T-helper 22 cell (primary cell): ENCODE measurements at places on chromosomes 13 and 19.

- DNase-seq = no peak
These were observed 11.4 kb upstream of the PEPD start for GRCh38 chr19:33532859-33533460.

DNA sequence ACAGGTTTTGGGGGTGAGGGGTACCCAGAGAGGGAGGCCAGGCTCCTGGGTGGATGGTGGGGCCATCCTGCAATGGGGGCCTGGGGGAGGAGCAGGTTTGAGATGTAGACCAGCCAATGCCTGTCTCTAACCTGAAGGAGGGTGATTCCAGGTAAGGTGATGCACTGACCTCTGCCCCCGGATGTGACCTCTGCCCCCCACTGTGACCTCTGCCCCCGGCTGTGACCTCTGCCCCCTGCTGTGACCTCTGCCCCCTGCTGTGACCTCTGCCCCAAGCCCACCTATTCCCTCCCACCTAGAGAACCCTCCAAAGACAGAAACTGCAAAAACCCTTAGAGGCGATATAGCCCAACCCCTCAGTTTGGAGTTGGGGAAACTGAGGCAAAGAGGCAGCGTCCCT is 10.3 kb upstream of the SPACA4 start:
- no peak for DNase-seq

- DNase-seq = no peak
These were observed 403.5 kb upstream of the MIR17HG start for GRCh38 chr13:90943946-90944345.

DNA sequence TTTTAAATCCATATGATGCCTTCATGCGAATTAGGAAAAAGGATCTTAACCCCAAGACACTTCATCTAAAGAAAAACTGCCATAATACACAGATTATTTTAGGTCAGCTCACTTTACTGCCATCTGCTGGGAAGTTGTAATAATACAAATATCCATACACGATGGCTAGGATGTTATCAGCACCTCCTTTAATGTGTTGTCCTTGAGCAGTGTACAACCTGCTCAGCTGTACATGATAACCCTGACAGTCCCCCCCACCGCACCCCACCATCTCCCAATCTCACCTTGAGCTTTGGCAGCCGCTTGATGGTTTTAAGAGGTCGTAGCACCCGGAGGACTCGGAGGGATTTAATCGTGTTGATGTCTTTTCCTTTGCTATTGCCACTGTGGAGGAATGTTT is 112.2 kb downstream of the IER2 start:
- no peak for DNase-seq

DNA sequence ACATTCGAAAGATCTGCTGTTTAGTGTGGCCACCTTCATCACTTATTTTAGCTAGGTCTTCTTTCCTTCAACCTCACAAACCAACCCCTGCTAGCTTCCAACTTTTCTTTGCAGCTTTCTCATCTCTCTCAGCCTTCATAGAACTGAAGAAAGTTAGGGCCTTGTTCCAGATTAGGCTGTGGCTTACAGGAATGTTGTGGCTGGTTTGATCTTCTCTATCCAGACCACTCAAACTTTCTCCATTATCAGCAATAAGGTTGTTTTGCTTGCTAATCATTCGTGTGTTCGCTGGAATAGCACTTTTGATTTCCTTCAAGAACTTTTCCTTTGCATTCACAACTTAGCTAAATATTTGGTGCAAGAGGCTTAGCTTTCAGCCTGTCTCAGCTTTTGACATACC is 44.7 kb downstream of the CARS2 start:
- DNase-seq = no peak

- no peak for DNase-seq
These were observed 4.6 kb downstream of the WDR62 start for GRCh38 chr19:36059180-36059910.

DNA sequence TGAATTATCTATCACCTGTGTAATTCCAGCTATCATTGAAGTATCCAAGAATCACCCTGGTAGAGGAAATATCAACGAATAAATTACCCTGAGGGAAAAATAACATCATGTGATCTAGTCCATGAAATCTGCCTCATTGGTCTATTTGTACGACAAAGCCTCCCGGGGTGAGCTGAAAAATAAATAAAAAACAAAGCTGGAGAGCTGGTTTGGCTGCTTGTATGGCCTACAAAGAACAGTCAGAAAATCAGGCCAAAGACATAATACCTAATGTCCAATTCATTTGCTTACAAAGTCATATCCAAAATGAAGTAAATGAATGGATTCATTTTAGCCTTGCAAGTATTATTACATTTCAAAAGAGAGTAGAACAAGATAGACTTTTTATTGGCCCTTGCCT is 449.9 kb downstream of the KLF12 start:
- no peak for DNase-seq

GRCh38 chr19:5714816-5715215 is 5.1 kb downstream of the LONP1 start:
- no peak for DNase-seq

- no peak for DNase-seq
These were observed 917.6 kb downstream of the PCDH9 start for GRCh38 chr13:66312312-66313087.

DNA sequence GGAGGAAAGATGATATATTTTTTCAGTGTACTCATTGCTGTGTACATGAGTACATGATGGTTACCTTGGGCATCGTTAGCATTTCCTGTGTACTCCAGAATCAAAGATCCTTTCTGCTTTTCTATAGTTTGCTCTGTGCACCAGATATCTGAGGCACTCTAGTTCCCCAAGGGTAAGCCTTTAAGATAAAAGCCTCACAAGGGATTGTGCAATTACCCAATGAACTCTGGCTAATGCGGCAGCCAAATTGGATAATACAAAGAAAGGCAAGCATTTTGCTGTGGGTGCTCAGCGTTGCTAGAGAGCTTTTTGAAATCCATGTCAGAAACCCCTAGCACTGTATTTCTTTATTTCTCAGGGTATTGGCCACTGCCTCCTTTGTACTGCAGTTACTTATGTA is 2.9 kb downstream of the CYSLTR2 start:
- no peak for DNase-seq

DNA sequence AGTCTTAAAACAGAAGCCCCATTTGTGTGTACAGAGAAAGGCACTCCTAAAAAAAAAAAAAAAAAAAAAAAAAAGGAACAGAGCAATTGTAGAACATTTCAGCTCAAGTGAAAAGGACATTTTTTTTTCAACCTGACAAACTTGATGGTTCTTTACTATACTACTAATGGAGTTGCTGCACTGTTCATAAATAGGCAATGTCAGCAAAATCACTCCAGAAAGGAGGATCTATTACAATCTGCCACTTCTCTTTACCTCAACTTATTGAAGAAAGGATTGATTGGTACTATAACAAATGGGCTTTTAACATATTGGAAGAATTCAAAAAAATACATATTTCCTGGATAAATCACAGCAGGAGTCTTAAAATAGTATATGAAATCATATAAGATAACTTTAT is 1517.7 kb downstream of the SLITRK1 start:
- no peak for DNase-seq

DNA sequence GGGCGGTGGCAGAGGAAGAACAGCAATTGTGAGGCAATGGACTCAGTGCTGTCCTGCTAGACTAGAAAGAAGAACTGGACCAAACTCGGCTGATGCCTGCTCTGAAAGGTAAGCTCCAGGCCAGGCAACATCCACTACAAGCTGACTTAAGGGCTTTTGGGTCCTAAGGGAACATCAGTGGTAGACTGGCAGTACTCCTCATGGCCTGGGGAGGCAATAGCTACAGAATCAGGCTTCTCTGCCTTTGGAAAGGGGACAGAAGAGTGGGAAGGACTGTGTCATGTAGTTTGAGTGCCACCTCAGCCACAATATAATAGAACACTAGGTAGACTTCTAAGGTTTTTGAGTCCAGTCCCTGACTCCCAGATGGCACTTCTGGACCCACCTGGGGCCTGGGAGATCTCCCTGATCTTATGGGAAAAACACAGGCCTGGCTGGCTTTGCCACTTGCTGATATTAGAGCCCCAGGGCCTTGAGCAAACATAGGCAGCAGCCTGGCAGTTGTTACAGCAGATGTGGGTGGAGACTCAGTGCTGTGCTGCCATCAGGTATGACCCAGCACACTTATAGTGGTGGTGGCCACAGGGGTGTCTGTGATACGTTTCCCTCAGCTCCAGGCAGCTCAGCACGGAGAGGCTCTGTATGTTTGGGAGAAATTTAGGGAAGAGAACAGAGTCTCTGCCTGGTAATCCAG is 9.2 kb upstream of the CLC start:
- no peak for DNase-seq

DNA sequence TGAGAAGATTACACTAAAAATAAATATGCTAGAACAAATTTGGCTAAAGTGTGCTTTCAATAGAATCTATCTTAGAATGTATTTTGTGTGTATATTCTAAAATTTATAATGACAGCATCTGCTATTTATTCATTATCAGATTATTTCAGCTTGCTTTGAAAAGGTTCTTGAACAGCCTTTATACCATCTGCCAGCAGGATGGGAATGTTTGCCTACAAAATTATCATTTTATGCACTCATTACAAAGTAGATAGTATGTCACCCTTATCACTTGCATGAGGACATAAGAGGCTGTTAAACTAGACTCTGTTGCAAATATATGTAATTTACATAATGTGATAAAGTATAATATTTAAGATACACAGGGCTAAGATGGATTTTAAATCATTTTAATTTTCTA is 1286.9 kb upstream of the PCDH20 start:
- no peak for DNase-seq

DNA sequence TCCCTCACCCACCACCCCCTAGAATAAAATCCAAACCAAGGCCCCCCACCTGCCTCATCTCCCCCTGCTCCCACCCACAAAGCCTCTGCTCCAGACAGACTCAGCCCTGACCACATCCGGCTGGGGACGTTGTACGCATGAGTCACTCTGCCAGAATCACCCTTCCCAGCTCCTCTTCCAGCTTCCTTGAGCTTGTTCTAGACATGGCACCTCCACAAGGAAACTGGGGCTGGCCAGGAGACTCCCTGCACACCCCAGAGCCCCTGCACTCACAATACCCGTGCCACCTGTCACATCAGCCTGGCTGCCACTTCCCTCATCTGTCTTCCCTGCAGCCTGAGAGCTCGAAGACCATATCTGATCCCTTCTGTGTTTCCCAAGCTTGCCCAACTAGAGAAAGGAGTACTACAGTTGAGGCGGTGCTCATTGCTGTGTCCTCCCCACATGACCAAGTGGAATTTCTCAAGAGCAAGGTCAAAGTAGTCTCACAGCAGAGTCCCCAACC is 9.7 kb downstream of the DEDD2 start:
- peak; percentile 29 for DNase-seq

- no peak for DNase-seq
These were observed 82.4 kb downstream of the GGACT start for GRCh38 chr13:100506154-100506553.

DNA sequence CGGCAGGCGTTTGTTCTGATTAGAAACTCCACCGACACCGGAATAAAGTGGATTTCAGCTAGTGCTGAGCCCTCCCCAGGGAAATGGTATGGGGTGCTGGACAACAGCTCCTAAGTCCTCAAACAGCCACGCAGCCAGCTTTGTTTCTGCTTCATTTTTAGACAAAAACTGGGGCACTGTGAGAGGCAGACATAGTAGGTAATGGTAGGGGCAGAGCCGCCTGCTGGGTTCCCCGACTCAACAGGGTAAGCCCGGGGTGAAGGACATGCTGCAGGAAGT is 39.7 kb downstream of the CARS2 start:
- DNase-seq = no peak

DNA sequence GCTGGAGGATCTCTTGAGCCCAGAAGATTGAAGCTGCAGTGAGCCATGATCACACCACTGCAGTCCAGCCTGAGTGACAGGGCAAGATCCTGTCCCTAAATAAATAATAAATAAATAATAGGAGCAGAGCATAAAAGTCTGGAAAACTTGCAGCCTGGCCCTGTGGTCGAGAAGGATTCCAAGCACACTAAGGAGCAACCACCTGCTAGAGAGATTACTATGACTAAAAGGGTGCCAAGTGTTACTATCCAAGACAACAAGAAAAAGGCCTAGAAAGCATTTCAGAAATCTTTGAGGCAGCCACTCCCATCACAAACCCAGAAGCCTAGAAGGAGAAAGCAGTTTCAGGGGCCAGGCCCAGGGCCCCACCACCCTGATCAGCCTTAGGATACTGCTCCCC is 46.1 kb downstream of the LHFPL6 start:
- DNase-seq = no peak

DNA sequence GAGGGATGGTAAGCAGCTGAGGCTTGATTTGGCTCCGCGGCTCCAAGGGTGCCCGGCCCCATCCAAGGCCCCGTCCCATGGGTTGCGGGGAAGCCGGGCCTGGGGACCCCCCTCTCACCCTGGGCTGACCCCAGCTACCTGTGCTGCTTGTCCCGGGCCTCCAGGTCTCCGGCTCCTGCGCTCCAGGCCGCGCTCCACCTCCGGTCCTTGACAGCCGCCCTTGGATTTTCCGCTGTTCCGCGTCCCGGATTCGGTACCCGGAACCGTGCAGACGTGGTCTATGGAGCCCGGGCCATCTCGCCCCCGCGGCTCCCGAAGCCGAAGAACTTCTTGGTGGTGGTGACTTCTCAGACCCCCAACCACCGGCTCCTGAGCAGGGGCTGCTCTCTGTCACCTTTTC is 48.3 kb upstream of the C1QTNF9B start:
- DNase-seq = no peak

DNA sequence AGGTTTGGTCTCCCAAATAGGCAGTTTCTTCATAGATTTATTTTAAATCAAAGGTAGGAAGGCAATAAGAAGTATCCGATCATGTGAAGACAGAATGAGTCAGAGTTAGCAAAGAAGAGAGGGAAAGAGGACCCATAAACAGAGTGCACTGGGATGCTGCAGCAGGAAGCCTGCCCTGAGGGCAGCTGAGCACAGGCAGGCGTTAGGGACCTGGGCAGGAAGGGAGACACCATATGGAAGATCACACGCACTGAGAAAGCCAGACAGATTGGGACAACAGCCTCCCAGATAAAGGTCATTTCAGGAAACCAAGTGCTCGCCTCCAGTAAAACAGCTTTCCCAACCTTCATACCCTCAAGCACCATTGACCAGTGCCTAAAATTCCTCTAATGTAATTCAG is 598.0 kb downstream of the EFNB2 start:
- no peak for DNase-seq

DNA sequence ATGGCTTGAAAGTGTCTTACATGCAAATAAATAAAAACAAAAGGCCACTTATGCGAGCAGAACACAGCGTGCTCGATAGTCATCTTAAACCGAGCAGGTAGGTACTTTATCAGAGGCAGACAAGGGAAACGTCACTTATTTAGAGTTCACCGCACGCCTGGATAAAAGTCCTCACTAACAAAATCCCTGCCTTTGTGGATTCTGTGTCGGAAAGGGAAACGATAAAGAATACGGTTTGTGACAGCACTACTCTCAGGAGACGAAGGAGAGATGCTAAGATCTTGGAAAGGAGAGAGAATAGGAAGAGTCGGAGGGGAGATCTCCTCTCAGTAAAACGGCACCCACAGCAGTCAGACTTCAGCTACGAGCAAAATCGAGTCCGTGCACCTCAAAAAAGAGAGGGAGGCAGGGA is 581 bp downstream of the RCBTB1 start:
- DNase-seq = no peak

- DNase-seq = no peak
These were observed 46.0 kb downstream of the C13orf46 start for GRCh38 chr13:113927661-113928581.

- no peak for DNase-seq
These were observed 69.8 kb upstream of the SERP2 start for GRCh38 chr13:44303681-44304432.
